ENCODE measurements at places on chromosomes 16 and 17.

DNA sequence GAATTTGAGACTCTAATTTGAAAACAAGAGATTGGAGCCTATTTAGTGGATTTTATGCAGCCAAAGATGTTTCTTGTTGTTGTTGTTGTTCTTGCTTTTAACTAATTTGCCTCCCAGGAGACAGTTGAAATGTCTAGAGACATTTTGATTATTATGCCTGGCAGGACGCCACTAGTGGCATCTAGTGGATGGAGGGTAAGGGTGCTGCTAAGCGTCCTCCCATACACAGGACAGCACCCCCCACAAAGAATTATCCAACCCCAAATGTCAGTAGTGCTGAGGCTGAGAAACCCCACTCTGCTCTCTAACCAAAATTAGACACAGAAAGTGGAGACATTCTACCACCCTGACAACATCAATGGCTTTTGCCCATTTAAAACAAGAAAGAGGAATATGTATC, 15.4 kb upstream of the HSBP1 start:
- DNase-seq = no peak

GRCh38 chr16:51408357-51408756, 257.3 kb upstream of the SALL1 start:
- no peak for DNase-seq

DNA sequence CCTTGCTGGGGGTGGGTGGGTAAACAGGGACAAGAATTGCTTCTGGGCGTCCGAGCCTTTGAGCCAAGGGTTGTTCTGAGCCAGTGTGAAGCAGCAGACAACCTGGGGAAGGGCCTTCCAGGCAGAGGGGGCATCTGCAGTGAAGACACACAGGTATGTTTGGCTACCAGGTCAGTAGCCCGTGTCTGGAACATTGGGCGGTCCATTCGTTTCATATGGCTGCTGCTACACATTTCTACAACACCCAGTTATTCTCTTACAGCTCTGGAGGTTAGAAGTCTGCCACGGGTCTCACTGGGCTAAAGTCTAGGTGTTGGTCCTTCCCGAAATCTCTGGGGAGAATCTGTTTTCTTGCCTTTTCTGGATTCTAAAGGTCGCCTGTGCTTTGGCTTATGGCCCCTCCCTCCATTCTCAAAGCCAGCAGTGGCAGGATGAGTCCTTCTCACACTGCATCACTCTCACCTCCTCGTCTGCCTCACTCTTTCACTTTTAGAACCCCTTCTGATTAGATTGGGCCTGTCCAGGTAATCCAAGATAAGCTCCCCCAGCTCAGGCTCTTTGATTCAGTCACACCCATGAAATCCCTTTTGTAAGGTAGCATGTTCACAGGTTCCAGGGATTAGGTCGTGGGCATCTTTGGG, 136.1 kb downstream of the CLEC16A start:
- DNase-seq = no peak

GRCh38 chr16:20849589-20850390, 43.5 kb downstream of the REXO5 start:
- DNase-seq = peak; percentile 33

DNA sequence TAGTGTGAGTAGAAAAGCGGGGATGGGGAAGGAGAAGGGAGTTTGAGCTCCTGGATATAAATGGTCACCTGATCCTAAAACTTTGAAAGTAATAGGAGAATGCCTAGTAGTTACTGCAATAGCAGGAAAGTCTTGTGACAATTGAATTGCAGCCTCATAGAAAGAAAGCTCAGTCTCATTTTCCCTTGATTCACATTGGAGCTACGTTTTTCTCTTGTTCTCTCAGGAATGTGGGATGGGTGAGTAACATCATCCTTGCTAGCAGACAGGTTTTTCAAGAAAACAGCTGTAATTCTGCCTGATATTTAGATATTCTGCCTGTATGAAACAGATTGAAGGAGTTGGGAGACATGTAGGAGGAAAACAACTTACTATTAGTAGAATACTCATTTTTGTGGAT, 25.3 kb downstream of the SF3B3 start:
- no peak for DNase-seq

GRCh38 chr16:57178793-57179212, 7.0 kb downstream of the PSME3IP1 start:
- no peak for DNase-seq

GRCh38 chr16:20675488-20676267, 21.8 kb downstream of the ACSM1 start:
- DNase-seq = peak; percentile 51

- DNase-seq = no peak
These were observed 24.1 kb upstream of the MPHOSPH6 start for GRCh38 chr16:82194086-82194485.

- DNase-seq = no peak
These were observed 24.6 kb upstream of the FMNL1 start for GRCh38 chr17:45197108-45197507.

GRCh38 chr16:17629936-17630335, 159.2 kb upstream of the XYLT1 start:
- no peak for DNase-seq

GRCh38 chr17:8081876-8082275, 5.6 kb downstream of the ALOX12B start:
- no peak for DNase-seq

DNA sequence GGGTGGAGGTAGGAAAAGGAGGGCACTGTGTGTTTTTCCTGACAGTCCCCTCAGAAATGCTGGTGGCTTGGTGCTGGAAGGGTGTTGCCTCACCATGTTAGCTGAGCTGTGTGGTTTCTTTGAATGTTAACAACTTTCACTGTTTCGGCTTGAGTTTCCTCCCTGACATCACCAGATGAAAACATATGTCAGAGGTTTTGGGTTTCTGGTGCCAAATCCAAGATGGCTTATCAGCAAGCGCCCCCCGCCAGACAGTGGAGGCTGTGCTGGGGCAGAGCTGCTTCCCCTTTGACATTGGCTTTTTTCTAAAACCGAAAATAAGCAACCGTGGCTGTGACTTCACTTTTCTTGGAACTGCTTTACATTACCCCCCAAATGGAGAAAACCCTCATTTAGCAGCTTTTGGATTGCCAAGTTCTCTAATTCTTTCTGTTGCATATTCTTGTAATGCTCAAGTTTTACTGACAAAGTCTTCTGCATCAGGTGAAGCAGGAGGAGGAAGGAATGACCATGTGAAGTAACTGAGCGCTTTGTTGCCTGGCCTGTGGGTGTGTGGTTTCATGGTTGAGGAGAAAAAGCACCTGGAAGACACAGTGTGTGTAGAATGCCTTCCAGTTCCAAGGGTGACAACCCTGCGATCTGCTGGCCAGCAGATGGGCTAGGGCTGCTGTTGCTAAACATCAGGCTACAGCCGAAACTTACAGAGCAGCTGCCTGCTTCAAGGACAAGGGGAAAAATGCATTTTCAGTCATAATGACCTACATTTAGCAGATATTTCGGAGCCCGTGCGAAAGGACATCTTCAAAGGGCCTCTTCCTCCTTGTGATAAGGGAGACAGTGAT, 9.7 kb downstream of the RMI2 start:
- no peak for DNase-seq

- DNase-seq = no peak
These were observed 727.9 kb upstream of the SOX9 start for GRCh38 chr17:71392715-71393567.
